Thoracic aorta (tissue), 2 donors: ENCODE measurements at places on chromosomes 7 and 10.
A peak's percentile ranks its signal among the peaks of the same experiment; 100 is the strongest.

- DNase-seq: no peak
These were observed 46.2 kb downstream of the GPAM start for GRCh38 chr10:112137154-112137987.

DNA sequence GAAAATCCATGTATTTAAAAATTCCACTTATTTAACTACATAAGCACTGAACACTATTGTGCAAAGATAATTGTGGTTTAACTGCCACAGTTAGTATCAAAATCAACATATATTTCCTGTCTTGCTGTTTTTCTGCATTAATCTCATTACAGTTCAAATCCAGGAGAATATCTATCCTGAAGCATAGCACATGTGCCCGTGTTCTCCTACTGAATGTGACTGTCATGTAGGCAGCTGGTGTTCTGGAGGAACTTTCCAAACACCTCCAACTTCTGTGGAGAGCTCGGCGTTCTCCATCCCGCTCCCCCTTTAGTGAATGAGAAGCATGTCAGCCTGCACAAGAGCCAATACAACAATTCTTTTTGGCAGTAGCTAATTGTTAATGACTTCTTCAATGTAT is 76.4 kb upstream of the IKZF1 start:
- DNase-seq: no peak

- DNase-seq: no peak
These were observed 11.4 kb upstream of the LRRC61 start for GRCh38 chr7:150311711-150312110.

DNA sequence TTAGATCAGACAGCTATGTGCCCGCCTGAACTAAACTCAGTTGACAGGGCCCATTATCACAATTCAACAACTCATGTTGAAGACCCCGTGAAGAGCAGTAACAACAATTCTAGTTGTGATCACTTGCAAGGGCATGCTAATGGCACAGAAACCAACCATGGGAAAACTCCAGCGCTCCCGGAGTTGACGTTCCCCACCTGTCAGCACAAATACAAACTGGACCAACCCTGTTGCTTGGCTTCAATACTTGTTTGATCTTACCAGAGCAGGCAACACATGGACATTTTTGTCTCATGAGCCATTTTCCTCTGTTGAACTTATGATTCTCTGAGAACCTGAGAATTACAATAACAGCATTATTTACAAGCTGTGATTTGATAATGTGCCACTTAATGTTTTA is 119.0 kb upstream of the LANCL2 start:
- DNase-seq: no peak

DNA sequence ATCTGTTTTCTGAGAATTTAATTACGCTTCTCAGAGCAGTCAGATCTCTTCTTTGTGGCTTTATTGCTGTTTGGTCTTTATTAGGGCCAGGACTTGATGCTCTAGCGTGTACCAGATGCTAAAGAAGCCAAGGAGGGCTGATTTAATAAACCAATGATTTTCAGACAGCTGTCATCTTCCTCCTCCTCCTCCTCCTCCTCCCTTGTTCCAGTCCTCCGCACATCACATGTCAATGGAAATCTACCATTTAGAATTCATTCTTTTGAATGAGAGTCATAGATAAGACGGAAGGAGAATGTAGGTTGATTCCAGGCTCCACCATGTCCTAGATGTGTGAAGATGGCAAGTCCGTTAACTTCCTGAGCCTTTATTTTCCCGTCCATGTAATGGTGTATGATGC is 156.3 kb downstream of the CAMK1D start:
- DNase-seq: no peak

GRCh38 chr10:84546609-84547008 is 218.2 kb downstream of the CCSER2 start:
- DNase-seq: no peak

GRCh38 chr10:6239213-6239991 is 36.7 kb downstream of the PFKFB3 start:
- DNase-seq: peak; percentile 57

GRCh38 chr7:129271500-129272355 is 46.9 kb downstream of the AHCYL2 start:
- DNase-seq: no peak

GRCh38 chr7:24406053-24406788 is 122.2 kb downstream of the NPY start:
- no peak for DNase-seq

GRCh38 chr10:50216894-50217293 is 34.4 kb downstream of the ASAH2 start:
- no peak for DNase-seq

DNA sequence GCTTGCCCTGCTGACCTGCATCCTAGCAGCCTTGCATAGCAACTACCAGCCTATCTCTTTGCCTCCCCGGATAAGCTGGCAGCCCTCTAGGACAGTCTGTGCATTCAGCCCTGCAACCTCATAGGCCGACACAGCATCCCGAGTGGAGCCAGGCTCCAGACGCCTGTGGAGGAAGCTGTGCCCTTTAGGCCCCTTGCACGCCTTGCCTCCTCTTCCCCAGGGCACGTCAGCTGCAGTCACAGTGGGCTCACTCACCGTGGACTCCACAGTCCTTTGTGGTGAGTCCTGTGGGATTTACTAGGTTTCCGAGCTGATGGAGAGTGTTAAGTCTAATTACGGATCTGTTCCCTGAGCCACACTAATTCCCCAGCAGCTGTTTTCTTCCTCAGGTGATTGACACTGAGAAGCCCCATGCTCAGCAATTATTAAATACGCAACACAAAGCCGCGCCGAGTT is 540.0 kb downstream of the TCERG1L start:
- no peak for DNase-seq

- no peak for DNase-seq
These were observed 96.6 kb downstream of the TPST1 start for GRCh38 chr7:66301737-66302136.

DNA sequence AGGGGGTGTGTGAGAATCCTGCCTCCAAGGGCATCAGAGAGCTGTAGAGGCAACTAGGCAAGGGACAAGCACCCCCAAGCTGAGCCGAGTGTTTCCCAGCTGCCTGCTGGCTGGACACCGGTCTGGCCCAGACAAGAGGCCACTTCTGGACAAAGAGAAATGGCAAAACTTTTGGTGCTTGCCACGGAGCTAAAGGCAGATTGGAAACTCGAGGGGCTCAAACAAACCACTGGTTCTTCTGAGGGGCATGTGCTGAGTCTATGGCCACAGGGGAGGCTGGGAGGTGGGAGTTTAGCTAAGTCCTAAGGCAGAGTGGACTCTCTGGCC is 66.5 kb upstream of the INPP5A start:
- no peak for DNase-seq

GRCh38 chr7:50621973-50622490 is 56.8 kb upstream of the DDC start:
- DNase-seq: no peak

- DNase-seq: no peak
These were observed 23.4 kb upstream of the DPYSL4 start for GRCh38 chr10:132163278-132163765.

GRCh38 chr10:5416981-5417380 is 4.6 kb downstream of the NET1 start:
- no peak for DNase-seq

GRCh38 chr10:43594944-43595589 is 11.2 kb upstream of the ZNF485 start:
- no peak for DNase-seq

DNA sequence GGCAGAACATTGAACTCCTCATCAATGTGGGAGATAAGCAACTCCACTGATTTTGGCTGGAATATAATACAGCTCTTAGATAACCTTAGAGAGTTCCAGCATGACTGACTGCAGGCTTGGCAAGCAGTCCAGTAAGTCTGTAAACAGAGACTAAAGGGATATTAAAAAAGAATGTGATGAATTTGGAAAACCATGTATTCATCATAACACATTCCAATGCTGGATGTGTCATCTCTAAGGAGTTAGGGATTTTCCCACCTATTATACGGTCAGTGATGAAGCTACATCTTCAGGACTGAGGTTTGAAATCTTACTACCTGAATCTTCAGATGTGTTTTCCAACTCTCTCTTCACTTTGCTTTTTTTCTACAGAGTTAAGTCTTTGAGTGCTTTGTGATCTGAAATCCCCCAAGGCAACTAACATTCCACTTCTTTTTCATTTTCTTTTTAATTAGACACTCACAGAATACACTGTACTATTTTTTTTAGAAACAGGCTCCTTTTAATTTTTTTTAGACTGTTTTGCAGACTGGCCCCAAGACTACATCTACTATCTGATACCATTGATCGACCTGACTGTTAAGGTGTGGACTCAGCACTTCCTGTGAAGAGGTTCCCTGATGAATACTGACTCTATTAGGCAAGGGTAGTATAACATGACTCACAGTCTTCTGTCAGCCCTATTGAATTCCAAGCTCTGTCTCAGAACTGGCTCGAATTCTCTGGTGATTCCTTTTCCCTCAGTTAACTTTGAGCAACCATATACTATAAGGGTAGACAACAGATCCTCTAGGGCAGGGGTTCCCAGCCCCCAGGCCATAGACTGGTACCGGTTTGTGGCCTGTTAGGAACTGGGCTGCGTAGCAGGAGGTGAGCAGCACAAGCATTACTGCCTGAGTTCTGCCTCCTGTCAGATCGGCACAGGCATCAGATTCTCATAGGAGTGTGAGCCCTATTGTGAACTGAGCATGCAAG is 678.2 kb downstream of the GRM8 start:
- DNase-seq: no peak

DNA sequence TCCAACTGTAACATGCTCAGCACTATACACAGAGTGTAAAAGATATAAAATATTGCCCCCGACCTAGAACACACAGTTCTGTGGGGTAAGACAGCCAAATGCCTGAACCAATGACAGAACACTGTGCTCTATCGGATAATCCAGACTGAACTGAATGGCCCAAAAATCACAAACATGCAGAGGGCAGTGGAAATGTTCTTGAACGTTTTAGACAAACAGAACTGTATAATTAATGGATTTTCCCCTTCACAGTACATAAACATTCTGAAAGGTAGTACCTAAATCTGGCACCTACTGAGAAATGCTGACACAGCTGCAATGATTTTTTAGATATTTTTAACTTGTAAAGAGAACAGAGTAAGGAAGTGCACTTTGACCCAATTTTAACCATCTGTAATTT is 33.4 kb downstream of the PARD3 start:
- DNase-seq: no peak

- DNase-seq: no peak
These were observed 736.5 kb downstream of the REEP3 start for GRCh38 chr10:64257704-64258103.

DNA sequence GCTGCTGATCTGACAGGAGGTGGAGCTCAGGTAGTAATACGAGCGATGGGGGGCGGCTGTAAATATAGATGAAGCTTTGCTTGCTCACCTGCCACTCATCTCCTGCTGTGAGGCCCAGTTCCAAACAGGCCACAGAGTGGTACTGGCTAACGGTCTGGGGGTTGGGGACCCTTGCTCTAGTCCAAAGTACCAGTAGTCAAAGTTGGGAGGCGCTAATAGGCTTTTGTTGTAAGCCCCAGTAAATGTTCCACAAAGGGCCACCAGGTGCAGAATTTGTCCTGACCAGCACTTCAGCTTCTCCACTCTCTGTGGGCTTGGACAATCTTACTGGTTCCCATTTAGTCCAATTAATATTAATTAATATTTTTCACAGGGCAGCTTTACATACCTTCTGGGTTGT is 206.6 kb downstream of the ACTR3B start:
- DNase-seq: no peak

- no peak for DNase-seq
These were observed 1.8 kb downstream of the RBP3 start for GRCh38 chr10:47349941-47350371.

GRCh38 chr7:150958597-150958996 is 19.5 kb downstream of the KCNH2 start:
- no peak for DNase-seq

GRCh38 chr7:46774515-46774914 is 807.4 kb downstream of the TNS3 start:
- DNase-seq: no peak
